ENCODE measurements at places on chromosomes 12 and 14. TPM values are rescaled to one million over a fixed set of nuclear protein-coding genes. Genes with fewer than 3 reads are reported as not detected.

- no peak for DNase-seq
Observed at GRCh38 chr12:69484428-69484827, 14.2 kb downstream of the FRS2 start.

- DNase-seq = no peak
Observed at GRCh38 chr12:25743679-25744215, 190.7 kb upstream of the LMNTD1 start.

GRCh38 chr14:93829839-93830481, 41.7 kb upstream of the PRIMA1 start:
- DNase-seq = no peak

Gene GLT8D2
- 20.8 TPM for total RNA-seq

Gene ZNF219
- 62.2 TPM for total RNA-seq

Data from breast epithelium (tissue), 4 donors.